Panc1 (cell line): ENCODE measurements at places on chromosomes 3 and 15.

GRCh38 chr15:70633103-70633831 is 130.1 kb downstream of the UACA start:
- H3K27me3 ChIP-seq, result no peaks in the 10 kb centered on the region
- no peak for DNase-seq
- H3K27ac ChIP-seq, result no peak overlapping the region
- H3K4me1 ChIP-seq, result 0 out of 2 replicates have a peak, but pooled peaks cover 4% of the 10 kb centered on the region

GRCh38 chr3:42743204-42743995 is 29.7 kb downstream of the CCDC13 start:
- H3K27ac ChIP-seq, result no peak overlapping the region
- H3K27me3 ChIP-seq, result no peaks in the 10 kb centered on the region
- H3K4me1 ChIP-seq, result no peaks in the 10 kb centered on the region
- H3K36me3 ChIP-seq, result no peaks in the 10 kb centered on the region
- no peak overlapping the region for H3K4me3 ChIP-seq
- DNase-seq, result no peak

DNA sequence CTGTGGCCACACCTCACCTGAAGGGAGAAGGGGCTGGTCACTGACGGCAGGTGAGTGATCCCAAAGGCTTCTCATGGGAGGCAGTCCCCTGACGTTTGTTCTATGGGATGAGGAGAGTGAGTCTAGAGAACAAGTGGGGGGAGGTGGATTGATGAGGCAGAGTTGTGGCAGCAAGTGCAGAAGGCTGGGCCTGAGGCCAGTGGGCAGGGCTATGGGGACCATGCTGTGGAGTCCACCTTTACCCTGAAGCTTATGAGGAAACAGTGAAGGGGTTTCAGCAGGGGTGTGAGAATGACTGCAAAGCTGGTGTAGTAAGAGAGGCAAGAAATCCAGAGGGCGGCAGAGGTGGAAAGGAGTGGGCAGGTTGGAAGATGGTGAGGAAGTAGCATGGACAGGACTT is 96.9 kb upstream of the PFN2 start:
- no peak for DNase-seq
- H3K4me3 ChIP-seq, result no peak overlapping the region

DNA sequence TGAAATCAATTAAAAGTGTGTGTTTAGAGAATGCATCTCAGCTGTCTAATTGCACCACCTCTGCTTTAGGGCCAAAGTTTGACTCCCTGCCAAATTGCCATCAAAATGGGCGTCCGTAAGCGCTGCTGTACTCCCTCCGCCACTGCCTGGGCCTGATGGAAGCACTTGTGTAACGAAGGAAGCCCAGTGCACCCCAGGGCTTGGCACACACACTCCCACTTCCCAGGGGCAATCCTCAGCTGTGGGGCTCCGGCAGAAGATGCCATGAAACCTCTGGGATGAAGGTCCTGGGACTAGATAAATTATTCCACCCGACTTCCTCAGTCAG is 137.8 kb downstream of the RORA start:
- no peak for DNase-seq
- no peak overlapping the region for H3K4me3 ChIP-seq
- peaks cover 11% of the 10 kb centered on the region; the same call in 1 of the 2 replicates for H3K27me3 ChIP-seq
- no peaks in the 10 kb centered on the region for H3K4me1 ChIP-seq
- no peak overlapping the region for H3K27ac ChIP-seq

GRCh38 chr3:125068265-125068664 is 12.5 kb upstream of the HEG1 start:
- no peak for DNase-seq
- no peaks in the 10 kb centered on the region for H3K27me3 ChIP-seq
- H3K27ac ChIP-seq, result peak overlapping the region; percentile 97; the same call in 1 of the 2 replicates
- H3K4me3 ChIP-seq, result no peak overlapping the region
- peaks cover 10% of the 10 kb centered on the region for H3K4me1 ChIP-seq

GRCh38 chr3:153356908-153357307 is 194.9 kb downstream of the RAP2B start:
- no peaks in the 10 kb centered on the region for H3K27me3 ChIP-seq
- no peaks in the 10 kb centered on the region for H3K36me3 ChIP-seq
- no peak overlapping the region for H3K4me3 ChIP-seq
- H3K27ac ChIP-seq, result no peak overlapping the region
- H3K4me1 ChIP-seq, result no peaks in the 10 kb centered on the region
- DNase-seq, result no peak

DNA sequence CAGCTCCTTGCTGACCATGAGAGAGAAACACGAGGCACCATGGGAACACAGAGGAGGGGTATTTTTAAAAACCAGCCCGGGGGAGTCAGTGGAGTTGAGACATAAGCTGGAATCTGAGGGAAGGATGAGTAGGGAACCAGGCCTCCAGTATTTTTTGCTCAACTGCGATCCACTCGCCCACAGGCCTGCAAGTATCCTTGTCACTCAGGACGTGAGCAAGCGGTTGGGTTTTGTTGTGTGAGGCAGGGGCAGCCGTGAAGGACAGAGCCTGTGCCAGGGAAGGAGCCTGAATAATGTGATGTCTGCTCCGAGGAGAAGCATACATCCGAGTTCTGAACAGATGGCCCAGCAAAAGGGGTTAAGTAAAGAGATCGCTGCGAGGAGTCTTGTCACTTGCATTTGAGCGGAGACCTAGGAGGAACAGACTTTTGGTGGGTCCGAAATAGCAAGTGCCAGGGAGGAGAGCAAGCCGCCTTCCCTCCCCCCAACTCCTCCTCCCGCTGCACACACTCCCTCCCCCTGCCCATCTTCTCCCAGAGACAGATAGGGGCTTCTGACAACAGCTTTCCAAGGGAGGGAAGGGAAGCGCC is 20.4 kb upstream of the NTRK3 start:
- H3K27ac ChIP-seq, result no peak overlapping the region
- H3K4me3 ChIP-seq, result no peak overlapping the region

- H3K4me3 ChIP-seq, result no peak overlapping the region
- H3K27me3 ChIP-seq, result no peaks in the 10 kb centered on the region
- H3K4me1 ChIP-seq, result peaks cover 3% of the 10 kb centered on the region; the same call in 1 of the 2 replicates
- no peaks in the 10 kb centered on the region for H3K36me3 ChIP-seq
These were observed 53.8 kb downstream of the UBE2E2 start for GRCh38 chr3:23256741-23257435.

- no peak for DNase-seq
- H3K4me3 ChIP-seq, result no peak overlapping the region
- H3K4me1 ChIP-seq, result peaks cover 4% of the 10 kb centered on the region; the same call in 1 of the 2 replicates
- no peak overlapping the region for H3K27ac ChIP-seq
- no peaks in the 10 kb centered on the region for H3K27me3 ChIP-seq
These were observed 252.5 kb downstream of the THRB start for GRCh38 chr3:24242012-24242698.

DNA sequence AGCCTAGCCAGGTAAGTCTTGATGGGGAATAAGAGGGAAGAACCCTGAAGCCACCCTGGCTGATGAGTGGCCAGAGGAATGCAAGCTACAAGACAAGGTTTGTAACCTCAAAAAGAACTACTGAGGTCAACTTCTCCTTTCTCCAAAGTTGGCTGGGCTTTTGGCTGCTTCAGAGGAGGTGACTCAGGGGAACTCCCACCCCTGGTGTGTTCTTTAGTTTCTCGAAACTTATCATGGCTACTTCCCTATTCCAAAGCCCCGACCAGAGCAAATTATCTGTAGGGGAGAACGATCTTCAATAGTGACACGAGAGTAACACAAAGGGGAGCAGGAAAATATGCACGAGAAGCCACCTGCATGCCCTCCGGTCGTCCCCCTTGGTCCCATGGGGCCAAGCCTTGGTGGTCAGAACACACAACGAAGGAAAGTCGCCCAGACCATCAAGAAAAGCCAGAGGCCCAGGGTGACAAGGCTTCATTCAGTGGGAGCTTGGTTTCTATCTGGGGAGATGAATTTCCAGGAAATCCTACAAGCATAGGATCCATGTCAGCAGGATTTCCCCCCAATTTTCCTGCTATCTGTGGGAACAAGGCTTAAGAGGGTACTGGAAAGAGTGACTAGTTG is 6.5 kb upstream of the BCL2A1 start:
- no peak for DNase-seq
- no peak overlapping the region for H3K4me3 ChIP-seq
- no peaks in the 10 kb centered on the region for H3K36me3 ChIP-seq
- no peaks in the 10 kb centered on the region for H3K4me1 ChIP-seq
- H3K27ac ChIP-seq, result no peak overlapping the region

GRCh38 chr3:195900436-195901355 is 7.7 kb downstream of the TNK2 start:
- peaks cover 54% of the 10 kb centered on the region for H3K4me1 ChIP-seq
- no peak overlapping the region for H3K4me3 ChIP-seq
- no peaks in the 10 kb centered on the region for H3K36me3 ChIP-seq
- no peaks in the 10 kb centered on the region for H3K27me3 ChIP-seq

DNA sequence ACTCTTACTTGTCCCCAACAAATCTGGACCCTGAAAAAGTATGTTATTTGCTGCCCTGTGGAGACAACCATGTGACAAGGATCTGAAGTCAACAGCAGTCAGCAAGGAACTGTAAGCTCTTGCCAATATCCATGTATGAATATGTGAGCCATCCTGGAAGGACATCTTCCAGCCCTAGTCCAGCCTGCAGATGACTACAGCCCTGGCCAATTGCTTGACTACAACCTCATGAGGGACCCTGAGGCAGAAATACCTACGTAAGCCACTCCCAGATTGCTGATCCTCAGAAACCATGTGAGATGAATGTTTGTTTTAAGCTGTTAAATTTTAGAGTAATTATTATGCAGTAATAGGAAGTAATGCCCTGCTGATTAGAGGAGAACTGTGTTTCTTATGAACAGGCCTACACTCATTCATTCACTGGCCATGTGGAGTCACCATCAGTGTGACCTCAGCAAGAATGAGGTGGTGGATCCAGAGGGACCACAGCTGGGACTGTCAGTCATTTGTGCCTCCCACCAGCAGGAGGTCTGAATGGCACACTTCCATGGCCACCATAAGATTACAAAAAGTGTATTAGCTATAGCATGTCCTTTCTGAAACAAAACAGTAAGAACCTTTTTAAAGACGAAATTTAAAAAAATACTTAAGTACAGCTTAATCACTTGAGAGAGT is 92.6 kb downstream of the TFDP2 start:
- no peak for DNase-seq
- H3K4me1 ChIP-seq, result no peaks in the 10 kb centered on the region
- H3K36me3 ChIP-seq, result no peaks in the 10 kb centered on the region
